Stimulated activated CD8-positive, alpha-beta memory T cell treated with anti-CD3 and anti-CD28 coated beads, Interleukin-4, amount 100 ng/mL, for 1 hour (primary cell): ENCODE measurements at places on chromosomes 2 and 18.

DNA sequence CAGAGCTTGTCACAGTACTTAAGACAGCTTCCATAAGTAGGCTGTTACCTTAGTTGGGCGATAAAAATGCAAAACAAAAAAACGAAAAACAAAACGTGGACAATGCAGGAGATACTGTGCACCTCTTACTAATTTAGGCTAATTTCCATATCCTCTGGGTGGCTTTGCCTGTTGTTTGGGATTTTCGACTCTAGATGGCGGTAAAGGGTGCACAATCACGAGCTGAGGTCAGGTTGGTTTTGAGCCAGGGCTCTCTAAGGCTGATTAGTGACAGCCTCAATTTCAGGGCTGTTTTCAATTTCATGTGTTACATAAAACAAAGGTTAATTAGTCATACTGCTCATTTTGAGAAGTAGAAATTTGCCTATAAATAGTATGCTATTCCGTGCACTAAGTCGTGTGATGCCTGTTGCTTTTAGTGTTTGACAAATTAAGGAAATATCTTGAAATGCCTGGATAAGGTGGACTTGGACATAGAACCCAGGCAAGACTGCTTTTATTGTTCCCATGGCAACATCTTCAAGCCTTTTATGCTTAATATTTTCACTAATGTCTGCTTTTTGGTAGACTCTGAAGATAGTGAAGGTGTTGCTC, 493.1 kb downstream of the SOCS6 start:
- DNase-seq, result peak; percentile 21

- no peak for DNase-seq
Observed at GRCh38 chr18:63149302-63149587, 170.3 kb downstream of the BCL2 start.

DNA sequence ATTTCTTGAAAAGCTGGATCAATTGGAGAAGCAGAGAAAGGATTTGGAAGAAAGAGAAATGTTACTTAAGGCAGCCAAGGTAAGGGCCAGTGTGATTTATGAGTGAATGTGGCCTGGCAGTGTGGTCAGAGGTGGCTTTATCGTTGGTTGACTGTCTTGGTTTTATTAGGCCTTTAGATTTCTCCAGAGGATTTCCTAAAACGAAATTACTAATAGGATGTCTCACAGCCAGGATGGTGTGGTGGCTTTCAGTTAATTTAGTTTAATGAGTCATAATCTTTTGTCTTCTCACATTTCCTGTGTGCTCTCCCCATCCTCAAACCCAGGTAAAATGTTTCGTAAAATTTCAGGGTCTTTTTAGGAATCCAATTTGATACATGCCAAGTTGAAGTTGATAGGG, 100.8 kb downstream of the TAF4B start:
- DNase-seq, result no peak

DNA sequence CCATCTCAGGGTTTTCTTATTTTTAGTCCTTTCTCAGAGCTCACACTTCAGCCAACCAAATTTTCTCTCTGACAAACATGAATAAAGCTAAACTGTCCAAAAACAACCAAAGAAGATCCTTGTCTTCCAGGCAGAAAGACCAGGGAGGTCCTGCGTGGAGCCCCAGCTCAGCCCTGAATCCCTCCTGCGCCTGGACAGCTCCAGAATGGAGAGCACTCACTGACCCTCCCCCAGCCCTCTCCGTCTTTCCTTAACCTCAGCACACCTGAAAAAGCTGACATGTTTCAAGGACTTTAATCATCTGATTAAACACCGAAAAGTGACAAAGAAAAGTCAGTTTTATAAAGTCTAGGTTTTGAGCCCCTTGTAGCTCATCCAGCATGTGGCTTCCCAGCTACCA, 22.9 kb upstream of the GNAL start:
- no peak for DNase-seq

DNA sequence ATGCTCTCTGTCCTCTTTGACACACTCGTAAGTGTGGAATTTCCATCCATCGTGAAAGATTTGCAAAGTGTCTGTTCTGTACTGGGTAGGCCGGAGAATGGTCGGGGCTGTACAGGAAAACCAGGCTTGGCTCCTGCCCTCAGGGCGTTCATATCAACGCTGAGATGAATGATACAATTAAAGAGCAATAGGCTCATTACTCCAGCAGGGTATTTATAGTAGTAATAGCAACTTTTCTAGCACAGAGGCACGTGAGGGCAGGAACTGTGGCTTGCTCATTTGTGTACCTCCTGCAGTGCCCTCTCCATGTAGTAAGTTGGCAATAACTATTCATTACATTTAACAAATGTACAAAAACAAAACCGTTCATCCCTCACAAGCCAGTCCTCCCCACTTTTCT, 5.3 kb upstream of the NCK2 start:
- no peak for DNase-seq

DNA sequence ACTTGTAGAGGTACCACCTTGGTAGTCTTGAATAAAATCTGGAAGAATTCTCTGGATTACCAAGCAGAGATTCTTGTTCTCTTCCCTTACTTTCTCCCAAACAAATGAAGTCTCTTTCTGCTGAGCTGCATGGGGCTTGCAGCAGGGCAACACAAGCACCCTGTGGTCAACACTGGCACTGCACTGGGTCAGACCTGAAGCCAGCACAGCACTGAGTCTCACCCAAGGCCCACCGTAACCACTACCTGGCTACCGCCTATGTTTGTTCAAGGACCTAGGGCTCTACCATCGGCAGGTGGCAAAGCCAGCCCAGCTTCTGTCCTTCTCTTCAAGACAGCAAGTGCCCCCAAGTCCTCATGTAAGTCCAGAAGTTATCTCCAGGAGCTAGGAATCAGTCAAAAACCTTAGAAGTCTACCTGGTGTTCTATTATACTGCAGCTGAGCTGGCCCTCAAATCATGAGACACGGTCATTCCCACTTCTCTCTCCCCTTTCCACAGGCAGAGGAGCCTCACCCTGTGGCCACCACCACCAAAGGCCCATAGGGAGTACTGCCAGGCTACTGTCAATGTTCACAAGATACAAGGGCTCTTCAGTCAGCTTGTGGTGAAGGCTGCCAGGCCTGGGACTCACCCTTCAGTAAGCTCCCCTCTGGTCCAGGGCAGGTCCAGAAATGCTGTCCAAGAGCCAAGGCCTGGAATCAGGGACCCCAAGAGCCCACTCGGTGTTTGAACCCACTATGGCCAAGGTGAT, 18.4 kb downstream of the VPS54 start:
- no peak for DNase-seq

DNA sequence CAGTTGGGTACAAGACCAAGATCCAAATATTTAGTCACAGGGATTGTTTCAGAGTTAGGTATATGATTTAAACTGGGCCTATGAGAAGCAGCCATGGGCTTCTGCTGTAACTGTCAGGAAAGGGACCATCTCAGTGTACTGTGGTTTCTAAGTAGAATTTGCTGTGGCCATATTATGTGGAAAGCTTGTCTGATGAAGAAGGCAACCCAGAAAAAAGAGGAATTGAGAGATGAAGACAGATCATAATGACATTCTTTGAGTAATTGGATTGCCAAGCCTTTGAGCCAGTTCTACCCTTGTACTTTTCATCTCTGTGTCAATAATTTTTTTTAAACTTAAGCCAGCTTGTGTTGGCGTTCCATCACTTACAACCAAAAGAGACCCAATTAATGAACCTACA, 259.6 kb downstream of the NUP35 start:
- DNase-seq, result no peak

DNA sequence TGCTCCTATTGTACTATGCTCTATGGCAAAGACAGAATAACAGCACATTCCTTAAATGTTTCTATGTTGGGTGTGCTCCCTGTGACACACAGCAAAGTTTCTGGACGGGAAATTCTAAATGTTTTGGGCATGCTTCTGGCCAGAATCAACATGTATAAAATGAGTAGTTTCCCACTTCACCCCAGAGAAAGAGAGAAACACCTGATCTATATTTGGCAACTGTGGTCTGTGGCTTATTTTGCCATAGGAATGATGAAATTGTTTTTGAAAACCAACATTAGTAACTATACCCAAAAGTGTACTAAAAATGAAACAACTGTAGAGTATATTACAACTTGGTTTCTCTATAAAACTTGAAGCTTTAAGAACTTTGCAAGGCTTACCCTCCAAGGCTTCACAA, 89.1 kb downstream of the RAD51AP2 start:
- no peak for DNase-seq

DNA sequence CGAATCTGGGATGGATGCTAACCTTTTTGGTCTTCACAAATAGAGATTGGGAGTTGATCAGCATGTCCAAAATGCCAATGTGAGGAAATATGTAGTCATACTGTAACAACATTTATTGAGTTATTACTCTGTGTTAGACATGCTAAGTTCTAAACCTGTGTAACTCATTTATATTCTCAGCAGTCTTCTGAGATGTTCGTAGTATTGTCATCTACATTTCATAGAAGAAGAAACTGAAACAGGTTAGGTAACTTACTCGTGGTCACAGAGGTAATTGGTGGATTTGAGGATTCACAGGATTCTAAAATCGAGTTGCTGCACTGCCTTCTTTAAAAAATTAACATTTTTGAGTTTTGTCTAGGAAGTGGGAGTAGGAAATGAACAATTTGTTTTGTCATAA, 162.1 kb downstream of the UBE2E3 start:
- no peak for DNase-seq

GRCh38 chr2:233271693-233272092, 20.2 kb downstream of the ATG16L1 start:
- no peak for DNase-seq

GRCh38 chr2:69043736-69044400, 30.9 kb downstream of the ANTXR1 start:
- DNase-seq, result no peak

DNA sequence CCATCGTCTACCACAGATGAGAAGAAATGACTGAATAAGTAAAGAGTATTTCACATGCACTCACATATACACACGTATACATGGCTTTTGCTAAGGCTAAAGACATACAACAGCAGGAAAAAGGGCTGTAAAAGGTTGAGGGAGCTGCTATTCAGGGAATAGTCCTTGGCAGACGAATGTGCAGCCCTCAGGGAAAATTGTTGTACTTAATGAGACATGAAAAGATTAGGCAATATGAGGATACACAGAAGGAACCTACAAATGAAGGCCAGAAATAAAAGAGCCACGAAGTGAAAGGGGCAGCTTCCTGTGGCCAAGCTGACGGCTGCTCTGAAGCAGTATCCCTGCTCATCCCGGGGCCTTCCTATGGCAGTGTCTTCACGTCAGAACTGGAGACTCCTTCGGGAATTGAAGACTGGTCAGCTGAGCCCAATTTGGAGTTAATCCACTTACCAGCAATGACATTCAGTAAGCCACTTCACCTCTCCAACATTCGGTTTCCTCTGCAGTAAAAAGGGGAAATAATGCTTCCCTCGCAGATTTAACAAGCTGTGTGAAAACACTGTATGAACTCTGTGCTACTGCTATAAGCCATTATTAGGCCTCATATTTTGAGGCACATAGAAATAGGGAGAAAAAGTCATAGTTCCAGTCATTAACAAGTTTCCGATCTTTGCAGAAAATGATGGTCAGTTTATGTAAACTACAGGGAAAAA, 221.8 kb downstream of the STK39 start:
- no peak for DNase-seq

DNA sequence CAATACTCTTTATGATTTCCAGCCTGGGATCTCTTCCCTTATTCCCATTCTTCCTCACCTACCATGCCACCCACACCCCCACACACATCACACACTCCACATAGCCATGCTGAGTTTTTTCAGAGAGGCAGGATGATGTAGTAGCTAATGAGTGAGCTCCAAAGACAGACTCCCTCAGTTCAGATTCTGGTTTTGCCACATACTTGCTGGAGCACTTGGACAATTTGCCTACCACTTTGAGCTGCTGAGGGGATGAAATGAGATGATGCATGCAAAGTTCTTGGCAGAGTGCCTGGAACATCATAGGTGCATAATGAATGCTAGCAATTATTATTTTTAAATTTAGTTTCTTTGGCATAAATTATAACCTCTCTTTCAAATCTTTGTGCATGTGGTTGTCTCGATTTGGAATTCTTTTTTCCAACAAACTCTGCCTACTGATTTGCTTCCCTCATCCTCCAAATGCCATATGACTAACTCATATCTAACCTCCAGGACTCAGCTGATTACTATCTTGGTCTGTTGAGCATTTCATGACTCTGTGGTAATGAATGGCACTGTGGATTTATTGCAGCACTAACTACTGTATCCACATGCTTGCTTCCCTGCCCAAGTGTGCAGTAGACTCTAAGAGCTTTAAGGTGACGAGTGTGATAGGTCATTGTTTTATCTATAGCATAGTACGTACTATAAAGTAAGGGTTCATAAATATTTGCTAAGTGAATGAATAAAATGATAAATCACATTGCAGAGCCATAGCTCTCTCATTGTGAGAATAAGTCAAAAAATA, 99.1 kb downstream of the TACR1 start:
- DNase-seq, result no peak

DNA sequence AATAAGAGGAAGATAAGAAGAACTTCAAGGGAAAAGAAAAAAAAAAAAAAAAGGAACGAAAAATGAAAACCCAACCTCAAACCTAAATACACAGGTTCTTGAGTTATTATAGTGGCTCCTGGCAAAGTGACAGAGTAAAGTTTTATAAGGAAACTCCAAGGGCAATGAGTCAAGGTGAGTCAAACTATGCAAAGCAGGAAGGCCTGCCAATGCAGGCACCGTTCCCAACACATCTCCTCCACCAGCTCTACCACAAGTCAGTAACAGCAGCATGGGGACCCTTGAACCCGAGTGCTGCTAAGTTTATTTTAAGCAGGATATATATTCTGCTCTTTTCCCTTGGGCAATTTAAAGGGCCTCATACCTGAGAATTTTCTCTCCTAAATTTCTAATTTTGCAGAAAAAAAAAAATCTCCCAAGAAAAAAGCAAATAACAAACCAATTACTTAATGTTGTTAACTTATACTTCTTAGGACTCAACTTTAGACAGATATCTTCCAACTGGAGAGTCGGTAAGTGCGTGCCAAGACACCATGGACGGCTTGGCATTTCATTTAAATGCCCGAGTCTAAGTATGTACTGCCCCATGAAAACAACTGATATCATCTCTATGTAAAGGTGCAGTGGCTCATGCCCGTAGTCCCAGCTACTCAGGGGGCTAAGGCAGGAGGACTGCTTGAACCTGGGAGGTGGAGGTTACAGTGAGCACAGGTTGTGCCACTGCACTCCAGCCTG, 75.7 kb upstream of the TFCP2L1 start:
- no peak for DNase-seq

DNA sequence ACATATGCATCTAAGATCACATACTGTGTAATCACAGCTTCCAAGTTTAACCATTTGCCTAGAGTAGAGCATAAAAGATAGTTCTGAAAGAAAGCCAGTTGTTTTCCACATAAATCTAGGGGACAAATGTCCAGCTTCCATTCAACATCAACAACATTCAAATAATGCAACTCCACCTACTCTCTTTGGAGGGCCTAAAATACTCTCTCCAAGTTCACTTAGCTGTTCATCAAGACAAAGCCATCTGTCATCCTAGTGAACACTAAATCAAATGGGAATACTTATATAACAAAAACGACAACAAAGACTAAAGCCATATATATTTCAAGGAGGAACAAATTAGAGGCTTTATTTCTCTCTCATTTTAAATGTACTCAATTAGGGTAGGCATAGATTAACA, 221.5 kb upstream of the CDH2 start:
- DNase-seq, result no peak

GRCh38 chr2:42801381-42801780, 9.0 kb upstream of the HAAO start:
- no peak for DNase-seq
